Right atrium auricular region (tissue), 2 donors: ENCODE measurements at places on chromosomes 16 and 17.

DNA sequence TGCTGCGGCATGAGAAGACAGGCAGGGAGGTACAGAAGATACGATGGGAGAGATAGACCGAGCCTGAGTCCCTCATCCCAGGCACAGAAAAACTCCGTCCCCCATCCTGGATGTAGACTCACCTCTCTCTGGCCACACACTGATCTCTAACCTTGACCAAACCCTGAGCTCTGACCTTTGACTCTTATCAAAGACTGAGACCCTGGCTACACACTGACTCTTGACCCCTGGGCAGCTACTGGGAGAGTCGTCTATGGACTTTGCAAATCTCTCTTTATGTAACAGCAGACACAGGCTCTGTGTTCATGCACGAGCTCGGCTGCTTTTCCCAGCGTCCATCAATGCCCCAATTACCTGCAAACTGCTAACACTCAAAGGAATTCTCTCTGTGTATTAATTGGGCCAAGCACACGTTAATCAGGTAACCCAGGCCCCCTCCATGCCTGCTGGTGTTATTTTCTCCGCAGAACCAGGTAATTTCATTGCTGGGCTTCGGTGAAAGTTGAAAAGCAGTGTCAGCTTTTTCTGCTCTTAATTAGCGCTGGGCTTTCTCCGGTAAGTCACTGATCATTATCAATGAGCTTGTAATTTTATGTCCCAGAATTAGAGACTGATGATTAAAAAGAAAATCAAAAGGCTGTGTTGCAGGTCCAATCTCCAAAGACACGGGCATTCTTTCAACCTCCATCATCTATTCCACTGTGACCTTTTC lies 179.4 kb upstream of the NLRP1 start:
- H3K27me3 ChIP-seq: no peaks in the 10 kb centered on the region
- H3K27ac ChIP-seq: no peak overlapping the region
- H3K4me1 ChIP-seq: no peaks in the 10 kb centered on the region

DNA sequence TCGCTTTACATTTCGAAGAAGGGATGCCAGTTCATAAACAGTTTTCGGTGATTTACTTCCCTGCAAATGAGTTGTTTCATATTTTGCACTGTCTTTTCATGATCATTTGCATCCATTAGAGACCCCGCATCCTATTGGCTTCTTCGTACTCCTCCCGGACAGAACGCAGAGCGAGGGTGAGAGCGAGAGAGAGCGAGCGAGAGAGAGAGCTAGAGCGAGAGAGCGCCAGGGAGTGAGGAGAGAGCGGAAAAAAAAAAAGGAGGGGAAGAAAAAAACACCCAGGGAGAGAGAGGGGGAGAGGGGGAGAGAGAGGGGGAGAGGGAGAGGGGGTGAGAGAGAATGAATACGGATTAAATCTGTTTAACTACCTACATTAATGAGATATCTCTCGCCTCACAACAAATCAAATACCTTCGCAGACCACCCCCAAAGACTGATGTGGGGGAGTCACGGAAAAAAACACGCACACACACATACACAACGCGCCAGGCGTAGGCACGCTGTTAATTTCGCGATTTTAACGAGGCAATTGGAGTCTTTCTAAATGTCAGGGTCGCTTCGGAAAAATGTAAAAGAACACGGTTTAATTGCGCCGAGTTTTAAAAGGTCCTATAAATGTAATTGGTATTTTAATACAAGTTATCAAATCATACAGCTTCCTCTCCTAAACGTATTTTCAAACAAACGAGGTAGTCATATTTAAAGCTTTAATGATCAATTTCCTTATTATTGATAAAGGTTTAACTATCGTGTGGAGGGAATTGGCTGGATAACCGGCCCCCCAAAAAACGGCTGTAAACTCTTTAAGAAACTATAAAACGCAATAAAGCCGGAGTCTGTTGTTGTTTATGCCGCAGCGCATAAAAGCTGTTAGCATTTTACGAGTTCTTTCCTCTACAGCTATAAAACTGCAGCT lies at the start of gene HOXB8:
HOXB8 (minus strand) TSS at position 246 of the 916 bp plus-strand sequence. CDS start 588 bp downstream, outside the sequence.
- no peak within 1 kb of the TSS for H3K27ac ChIP-seq
- no peak for DNase-seq
- H3K36me3 ChIP-seq: no peaks in the 10 kb centered on the region
- H3K27me3 ChIP-seq: peaks cover 82% of the 10 kb centered on the region
- H3K4me3 ChIP-seq: no peak within 1 kb of the TSS

DNA sequence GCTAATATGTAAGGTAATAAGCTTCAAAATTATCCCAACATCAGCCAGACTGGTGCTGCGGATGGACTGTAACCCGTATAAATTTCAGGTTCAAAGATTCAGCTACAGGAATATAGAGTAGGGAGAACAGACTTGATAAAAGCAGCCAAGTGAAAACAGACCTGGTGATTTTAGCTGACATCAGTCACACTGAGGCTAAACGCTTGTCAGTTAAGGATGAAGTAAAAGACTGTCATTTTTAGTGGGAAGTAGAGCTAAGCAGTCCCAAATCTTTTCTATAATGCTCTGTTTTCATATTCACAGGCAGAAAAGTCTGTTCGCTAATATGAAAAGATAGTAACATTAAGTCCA lies 35.4 kb downstream of the CMTM4 start:
- no peak for DNase-seq
- peak overlapping the region; percentile 71 for H3K27ac ChIP-seq
- peaks cover 30% of the 10 kb centered on the region for H3K4me1 ChIP-seq
- H3K36me3 ChIP-seq: no peaks in the 10 kb centered on the region

DNA sequence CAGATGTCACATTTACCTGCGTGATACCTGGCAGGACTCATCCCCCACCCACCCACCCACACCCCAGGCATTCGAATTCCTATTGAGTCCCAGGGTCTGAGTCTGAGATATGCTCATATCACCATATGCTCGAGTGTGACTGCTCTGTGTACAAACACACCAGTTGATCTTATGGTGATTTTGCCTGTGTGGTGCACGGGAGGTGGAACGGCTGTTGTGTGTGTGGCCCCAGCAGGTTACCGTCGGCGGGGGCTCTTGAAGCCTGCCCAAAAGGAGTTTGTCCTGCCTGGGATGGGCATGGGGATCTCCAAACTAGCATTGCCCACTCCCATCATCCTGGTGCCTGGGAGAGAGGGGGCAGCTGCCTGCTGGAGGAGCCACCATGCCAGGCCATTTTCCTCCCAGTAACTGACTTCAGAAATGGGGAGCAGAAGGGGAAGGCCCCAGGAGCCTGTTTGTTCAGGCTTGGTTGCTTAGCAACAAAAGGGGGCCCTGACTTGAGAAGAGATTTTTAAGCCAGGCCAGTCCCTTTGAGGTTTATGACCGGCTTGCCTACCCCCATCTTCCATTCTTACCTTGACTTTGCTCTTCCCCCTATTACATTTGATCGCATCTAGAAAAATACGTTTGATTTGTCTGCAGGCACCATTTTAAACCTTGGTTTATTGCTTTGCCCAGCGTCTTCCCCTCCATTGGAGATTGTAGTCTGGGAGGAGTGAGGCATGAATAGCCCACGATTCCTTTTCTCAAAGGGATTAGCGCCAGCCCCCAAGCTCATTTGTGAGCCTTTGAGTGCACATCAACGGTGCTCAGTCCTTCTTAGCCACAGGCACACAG lies 217.7 kb downstream of the CCDC182 start:
- no peaks in the 10 kb centered on the region for H3K27me3 ChIP-seq
- peaks cover 37% of the 10 kb centered on the region for H3K4me1 ChIP-seq
- no peak overlapping the region for H3K4me3 ChIP-seq
- no peak overlapping the region for H3K27ac ChIP-seq

DNA sequence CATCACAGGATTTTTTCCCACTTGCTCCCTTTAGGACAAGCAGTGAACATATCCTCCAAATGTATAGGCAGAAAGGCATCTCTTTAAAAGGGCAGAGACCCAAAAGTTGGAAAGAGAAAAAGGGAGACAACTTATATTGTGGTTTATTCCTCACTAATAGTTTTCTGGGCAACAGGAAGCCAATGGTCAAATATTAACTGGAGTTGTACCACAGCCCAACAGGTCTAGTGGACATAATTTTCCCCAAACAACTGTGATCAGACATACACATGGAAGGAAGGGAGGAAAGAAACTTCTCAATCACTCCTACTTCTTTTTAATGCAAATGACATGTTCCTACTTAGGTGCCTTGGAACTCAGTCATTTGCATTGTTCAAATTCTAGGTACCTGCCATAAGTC lies 78.4 kb downstream of the SOX9 start:
- no peaks in the 10 kb centered on the region for H3K36me3 ChIP-seq
- no peaks in the 10 kb centered on the region for H3K4me1 ChIP-seq
- DNase-seq: no peak
- no peak overlapping the region for H3K27ac ChIP-seq
- H3K27me3 ChIP-seq: no peaks in the 10 kb centered on the region

DNA sequence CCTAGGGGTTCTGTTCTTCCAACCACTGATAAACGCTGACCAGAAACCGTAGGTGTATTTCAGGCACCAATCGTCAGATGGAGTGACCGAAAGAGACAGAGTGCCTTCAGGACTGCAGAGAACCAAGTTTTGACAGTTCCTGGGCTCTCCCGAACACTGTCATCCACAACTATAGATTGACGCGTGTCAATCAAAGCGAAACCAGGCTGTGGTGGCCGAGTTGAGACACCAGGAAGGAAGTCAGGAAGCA lies 11.9 kb upstream of the AURKB start:
- no peak for DNase-seq
- peak overlapping the region; percentile 77 for H3K4me3 ChIP-seq
- no peaks in the 10 kb centered on the region for H3K36me3 ChIP-seq
- H3K27ac ChIP-seq: peak overlapping the region; percentile 96
- H3K4me1 ChIP-seq: peaks cover 16% of the 10 kb centered on the region
- no peaks in the 10 kb centered on the region for H3K27me3 ChIP-seq

- no peaks in the 10 kb centered on the region for H3K36me3 ChIP-seq
- no peak overlapping the region for H3K4me3 ChIP-seq
- no peaks in the 10 kb centered on the region for H3K27me3 ChIP-seq
- no peak for DNase-seq
Measured at GRCh38 chr16:73028263-73028662, 19.7 kb downstream of the ZFHX3 start.

GRCh38 chr17:36214918-36215317 lies 4.1 kb downstream of the CCL4L2 start:
- H3K4me1 ChIP-seq: no peaks in the 10 kb centered on the region
- H3K36me3 ChIP-seq: no peaks in the 10 kb centered on the region
- no peak overlapping the region for H3K27ac ChIP-seq

- no peaks in the 10 kb centered on the region for H3K36me3 ChIP-seq
- no peaks in the 10 kb centered on the region for H3K27me3 ChIP-seq
- H3K27ac ChIP-seq: no peak overlapping the region
- H3K4me3 ChIP-seq: no peak overlapping the region
Measured at GRCh38 chr16:81429045-81429521, 15.5 kb upstream of the CMIP start.

DNA sequence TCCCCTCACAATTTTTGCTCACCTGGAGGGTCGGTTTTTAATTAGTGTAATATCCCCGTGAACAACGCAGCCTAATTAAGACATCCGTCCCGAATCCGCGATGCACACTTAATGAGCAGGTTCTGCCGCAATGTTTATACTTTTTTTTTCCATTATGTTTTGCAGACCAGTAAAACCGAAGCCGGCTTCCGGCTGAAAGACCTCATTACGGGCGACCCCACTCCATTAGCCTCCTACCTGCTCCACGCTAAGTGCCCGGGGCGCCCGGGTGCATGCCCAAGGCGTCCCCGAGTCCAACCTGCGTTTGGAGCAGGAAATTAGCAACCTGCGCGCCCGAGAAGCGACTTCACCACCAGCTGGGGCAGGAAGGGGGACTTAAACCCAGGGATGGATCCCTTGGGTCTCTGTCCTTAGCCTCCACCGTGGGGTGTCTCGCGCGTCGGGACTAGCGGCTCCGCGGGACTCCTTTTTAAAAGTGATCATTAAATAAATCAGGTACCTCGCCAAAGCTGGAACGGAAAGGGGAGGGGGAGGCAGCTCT lies 1.7 kb downstream of the RBFOX3 start:
- no peak overlapping the region for H3K4me3 ChIP-seq
- H3K4me1 ChIP-seq: peaks cover 19% of the 10 kb centered on the region

GRCh38 chr17:40915721-40916256 lies 21.7 kb downstream of the KRT23 start:
- H3K27ac ChIP-seq: no peak overlapping the region
- H3K4me1 ChIP-seq: no peaks in the 10 kb centered on the region
- H3K27me3 ChIP-seq: no peaks in the 10 kb centered on the region
- no peak for DNase-seq

DNA sequence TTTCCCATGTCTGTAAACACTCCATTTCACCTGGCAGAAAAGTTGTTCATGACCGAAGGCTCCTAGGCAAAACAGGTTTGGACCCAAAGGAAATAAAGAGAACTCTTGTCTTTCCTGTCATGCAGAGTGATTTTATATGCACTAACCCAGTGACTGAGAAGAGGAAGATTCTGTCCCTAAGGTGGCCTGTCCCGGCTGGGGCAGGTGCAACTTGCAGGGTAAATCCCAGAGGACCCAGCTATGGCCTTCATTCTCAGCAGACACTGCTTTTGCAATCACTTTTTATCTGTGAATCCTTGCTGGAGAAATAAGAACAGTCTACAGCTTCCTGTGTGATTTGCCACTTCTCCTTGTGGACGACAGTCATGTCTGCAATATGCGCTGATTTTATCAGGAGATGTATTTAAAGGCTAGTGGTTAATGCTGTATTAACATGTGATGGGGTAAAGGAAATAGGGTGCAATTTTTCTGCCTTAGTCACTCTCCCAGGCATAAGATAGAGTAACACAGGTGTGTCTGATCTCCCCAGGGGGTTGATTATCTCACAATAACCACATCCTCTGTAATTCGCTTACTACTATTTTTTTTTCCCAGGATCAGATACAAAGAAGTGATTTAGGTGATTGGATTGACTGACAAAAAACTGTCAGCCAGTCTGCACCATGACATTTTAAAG lies 696.8 kb upstream of the SOX9 start:
- no peak for DNase-seq
- H3K27me3 ChIP-seq: no peaks in the 10 kb centered on the region
- H3K4me3 ChIP-seq: no peak overlapping the region
- H3K4me1 ChIP-seq: no peaks in the 10 kb centered on the region
- no peak overlapping the region for H3K27ac ChIP-seq

- H3K27ac ChIP-seq: peak overlapping the region; percentile 94
- H3K4me3 ChIP-seq: peak overlapping the region; percentile 90
- no peaks in the 10 kb centered on the region for H3K27me3 ChIP-seq
- H3K36me3 ChIP-seq: no peaks in the 10 kb centered on the region
- DNase-seq: no peak
Measured at GRCh38 chr16:30874244-30874820, 19.5 kb downstream of the BCL7C start.
